Activated T-cell treated with anti-CD3 and anti-CD28 coated beads, Interleukin-2, amount 50 U/mL, for 4 hours (primary cell): ENCODE measurements at places on chromosomes 16 and 17. TPM values are rescaled to one million over a fixed set of nuclear protein-coding genes. Genes with fewer than 3 reads are reported as not detected.

TBC1D26 gene
- total RNA-seq = not detected

DNA sequence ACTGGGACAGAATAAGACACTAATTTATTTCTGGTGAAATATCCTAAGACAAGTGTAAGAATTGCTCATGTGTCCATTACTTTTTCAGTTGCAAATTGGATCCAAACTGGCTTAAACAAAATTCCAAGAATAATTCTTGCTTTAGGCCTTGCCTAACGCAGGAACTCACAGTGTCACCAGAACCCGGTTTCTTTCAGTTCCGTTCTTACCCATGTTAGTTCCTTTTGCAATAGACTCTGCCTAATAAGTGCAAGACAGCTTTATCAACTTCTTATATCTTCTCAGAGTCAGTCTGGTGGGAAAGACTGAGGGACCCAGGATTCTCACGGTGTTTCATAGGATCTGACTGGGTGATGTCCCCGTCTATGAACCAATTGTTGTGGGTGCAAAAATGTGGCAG lies 24.7 kb downstream of the GDE1 start:
- no peak for DNase-seq

DNA sequence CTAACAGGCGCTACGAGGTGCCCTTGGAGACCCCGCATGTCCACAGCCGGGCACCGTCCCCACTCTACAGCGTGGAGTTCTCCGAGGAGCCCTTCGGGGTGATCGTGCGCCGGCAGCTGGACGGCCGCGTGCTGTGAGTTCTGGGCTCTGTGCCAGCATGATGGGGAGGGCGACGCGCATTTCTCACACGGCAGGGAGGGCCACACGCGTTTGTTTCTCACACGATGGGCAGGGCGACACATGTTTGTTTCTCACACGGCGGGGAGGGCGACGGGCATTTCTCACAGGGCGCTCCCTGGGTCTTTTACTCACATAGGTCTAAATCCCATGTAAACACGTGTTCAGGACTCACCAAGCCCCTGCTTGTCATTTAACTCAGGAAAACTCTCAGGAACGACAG lies 4.4 kb downstream of the GAA start:
- DNase-seq = no peak

GRCh38 chr16:53985861-53986260 lies 281.9 kb downstream of the FTO start:
- no peak for DNase-seq

DNA sequence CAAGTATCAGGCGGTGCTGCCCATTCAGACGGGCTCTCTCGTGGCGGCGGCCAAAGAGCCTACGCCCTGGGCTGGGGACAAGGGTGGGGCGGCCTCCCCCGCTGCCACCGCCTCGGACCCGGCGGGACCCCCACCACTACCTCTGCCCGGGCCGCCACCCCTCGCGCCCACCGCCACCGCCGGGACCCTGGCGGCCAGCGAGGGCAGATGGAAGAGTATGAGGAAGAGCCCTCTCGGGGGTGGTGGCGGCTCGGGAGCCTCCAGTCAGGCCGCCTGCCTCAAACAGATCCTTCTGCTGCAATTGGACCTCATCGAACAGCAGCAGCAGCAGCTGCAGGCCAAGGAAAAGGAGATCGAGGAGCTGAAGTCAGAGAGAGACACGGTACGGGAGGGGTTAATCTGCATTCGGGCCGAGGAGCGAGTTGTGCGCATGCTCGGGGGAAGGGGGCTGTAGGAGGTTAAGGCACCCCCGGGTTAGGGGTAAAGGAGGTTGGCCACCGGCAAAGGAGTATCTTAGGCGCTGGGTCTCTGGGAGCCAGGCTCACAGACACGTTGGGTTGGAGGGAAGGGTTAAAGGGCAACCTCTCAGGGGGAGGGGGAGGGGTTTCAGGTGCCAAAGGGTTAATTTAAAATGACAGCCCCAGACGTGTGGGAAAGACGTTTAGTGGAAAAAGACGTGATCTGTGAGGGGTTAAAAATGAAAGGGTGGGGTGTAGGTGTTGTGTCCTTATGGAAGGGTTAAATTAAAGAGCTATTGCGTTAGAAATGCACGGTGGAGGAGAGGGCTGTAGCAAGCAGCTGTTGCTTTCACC lies 1.4 kb downstream of the MSL1 start:
- DNase-seq = peak; percentile 46

- DNase-seq = no peak
Observed at GRCh38 chr17:6135996-6136395, 65.8 kb downstream of the WSCD1 start.

G6PC1 gene
- not detected for total RNA-seq

DNA sequence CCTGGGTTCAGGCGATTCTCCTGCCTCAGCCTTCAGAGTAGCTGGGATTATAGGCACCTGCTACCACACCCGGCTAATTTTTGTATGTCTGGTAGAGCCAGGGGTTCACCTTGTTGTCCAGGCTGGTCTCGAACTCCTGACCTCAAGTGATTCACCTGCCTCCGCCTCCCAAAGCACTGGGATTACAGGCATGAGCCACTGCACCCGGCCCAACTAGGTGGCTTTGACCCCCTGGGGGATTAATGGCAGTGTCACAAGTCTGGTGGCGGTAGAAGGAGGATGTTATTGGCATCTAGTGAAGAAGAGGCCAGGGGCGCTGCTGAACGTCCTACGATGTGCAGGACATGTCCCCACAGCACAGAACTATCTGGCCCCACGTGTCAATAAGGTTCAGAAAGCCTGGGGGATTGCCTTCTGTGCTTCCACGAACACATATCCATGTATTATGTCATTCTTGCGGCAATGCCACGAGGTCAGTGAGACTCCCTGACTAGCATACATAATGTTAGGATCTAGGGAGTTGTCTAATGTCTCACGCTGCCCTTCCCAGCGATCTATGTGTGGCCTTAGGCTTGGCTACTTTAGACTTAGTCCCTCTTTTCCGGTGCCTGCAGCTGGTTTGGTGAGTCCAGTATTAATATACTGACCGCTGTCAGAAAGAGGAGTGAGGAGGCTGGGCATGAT lies 75.8 kb downstream of the ABCC6 start:
- DNase-seq = no peak

GRCh38 chr17:41322094-41322902 lies 6.8 kb upstream of the KRTAP17-1 start:
- no peak for DNase-seq

DNA sequence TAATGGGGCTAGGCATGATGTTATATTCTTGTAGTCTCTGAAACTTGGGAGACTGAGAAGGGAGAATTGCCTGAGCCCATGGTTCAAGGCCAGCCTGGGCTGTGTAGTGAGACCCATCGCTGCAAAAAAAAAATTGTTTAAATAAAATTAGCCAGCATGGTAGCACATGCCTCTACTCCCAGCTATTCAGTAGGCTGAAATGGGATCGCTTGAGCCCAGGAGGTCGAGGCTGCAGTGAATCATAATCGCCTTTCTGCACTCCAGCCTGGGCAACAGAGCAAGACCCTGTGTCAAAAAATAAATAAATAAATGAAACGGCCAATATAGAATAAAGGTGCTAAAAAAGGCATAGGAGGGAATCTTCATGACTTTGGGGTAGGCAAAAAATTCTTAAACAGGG lies 13.9 kb upstream of the SLX4 start:
- no peak for DNase-seq

DNA sequence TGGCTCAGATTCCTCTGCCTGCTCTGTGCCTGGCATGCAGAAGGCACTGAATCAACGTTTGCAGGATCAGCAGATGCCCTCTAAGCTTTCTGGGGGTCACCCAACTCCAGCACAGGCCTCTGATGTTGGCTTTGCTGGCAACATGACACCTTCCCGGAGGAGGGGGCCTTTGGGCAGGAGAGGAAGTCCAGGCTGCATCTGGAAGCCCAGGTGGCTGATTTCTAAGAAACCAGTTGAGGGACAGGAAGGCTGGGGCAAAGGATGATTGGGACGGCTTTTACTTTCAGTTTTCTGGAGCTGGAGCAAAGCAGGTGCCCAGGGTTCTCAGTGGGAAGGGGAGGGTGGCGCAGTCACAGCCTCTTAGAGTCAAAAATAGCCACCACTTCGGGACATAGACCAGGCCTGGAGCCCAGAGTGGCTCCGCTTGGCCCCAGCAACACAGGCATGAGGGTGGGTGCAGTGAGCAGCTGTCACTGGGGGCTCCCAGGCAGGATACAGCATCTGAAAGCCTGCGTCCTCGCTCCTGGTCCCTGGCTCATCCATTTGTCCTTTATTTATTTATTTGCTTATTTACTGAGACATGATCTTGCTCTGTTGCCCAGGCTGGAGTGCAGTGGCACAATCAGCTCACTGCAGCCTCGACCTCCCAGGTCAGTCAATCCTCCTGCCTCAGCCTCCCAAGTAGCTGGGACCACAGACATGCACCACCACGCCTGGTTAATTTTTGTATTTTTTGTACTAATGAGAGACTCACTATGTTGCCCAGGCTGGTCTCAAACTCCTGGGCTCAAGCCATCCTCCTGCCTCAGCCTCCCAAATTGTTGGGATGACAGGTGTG lies 15.1 kb downstream of the SOCS1 start:
- DNase-seq = no peak

GRCh38 chr16:80563066-80563465 lies 22.3 kb downstream of the DYNLRB2 start:
- DNase-seq = no peak

GRCh38 chr17:79835953-79836509 lies 3.2 kb downstream of the CBX4 start:
- DNase-seq = no peak

DNA sequence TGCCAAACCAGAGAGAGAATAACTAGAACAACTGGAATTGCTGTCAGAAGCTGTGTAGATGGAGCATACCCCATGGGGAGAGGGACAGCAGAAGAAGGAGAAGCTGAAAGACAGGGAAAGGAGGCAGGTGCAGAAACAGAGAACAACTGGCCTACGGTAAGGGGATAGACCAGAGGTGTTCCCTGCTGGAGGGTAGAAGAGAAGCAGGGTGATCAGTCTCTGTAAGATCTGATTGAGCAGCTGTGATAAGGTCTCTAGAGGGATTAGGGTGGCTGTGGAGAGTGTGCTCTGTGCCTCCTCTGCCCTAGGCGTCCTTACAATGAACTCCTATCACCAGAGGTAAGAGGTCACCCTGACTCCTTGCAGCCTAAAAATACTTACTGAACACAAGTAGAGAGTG lies 30.4 kb upstream of the HS3ST3B1 start:
- DNase-seq = no peak

DNA sequence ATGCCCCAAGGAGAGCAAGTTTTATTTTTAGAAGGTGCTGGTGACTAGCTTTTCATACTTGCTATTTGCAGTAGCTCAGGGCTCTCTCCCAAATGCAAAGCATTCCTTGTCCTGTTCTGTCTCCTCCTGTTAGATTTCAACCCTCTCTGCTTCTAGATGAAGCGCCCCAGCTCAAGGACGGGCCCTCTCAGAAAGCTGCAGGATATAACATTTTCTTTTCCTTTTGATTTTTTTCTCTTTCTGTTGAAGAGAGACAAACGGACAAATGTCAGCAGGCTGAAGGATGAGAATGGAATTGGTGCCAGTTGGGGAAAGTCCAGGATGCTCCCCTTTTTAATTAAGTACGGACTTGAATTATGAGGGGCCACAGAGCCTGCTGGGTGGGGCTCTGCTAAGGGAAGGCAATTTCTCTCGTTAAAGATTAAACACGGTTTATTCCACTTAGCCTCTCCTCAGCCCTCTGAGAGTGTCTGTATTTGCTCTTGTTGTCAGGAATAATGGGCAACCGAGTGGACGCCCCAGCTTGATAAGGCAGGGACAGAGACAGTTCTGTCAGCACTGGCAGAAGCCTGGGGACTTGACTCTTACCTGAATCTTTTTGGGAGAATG lies 6.2 kb upstream of the ETV4 start:
- DNase-seq = no peak

- no peak for DNase-seq
Observed at GRCh38 chr17:5986644-5987043, 83.5 kb upstream of the WSCD1 start.

PGAP3 gene
- 16.5 TPM for total RNA-seq

- DNase-seq = no peak
Observed at GRCh38 chr17:35735036-35735805, 3.8 kb downstream of the RASL10B start.

GRCh38 chr17:2904135-2904534 lies 107.9 kb downstream of the RAP1GAP2 start:
- DNase-seq = no peak

DNA sequence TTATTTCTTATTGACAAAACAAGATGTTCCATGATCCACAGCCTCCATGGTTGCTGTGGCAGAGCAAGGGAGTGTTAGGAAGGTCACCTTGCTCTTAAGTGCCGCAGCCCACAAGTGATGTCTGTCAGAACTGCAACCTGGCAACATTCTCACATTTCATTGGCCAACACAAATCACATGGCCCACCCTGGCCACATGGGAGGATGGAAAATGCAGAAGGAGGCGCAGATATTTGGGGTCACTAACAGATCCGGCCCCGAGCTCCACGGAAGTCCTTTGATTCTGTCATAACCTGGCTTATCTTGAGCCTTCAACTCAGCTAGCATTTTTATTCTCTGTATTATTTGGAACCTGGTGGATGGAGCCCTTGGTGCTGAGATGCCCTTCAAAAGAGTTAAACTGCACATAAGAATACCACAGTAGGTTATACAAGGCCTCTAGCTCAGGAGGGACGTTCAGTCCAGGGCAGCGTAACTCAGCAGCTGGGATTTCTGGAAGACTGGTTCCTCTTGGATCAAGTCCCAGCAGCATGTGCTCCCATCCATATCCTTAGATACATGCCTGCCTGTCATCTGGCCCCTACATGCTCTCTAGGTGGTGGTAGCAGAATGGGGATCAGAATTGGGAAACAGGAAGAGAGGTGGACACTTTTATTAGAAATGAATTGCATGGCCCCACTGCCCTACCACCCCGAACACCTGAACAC lies 508.1 kb downstream of the HAPSTR1 start:
- DNase-seq = no peak

GRCh38 chr16:67441271-67441753 lies 10.4 kb downstream of the HSD11B2 start:
- no peak for DNase-seq

GINS2 gene
- 60.6 TPM for total RNA-seq

- no peak for DNase-seq
Observed at GRCh38 chr16:3076577-3076976, 11.1 kb downstream of the IL32 start.

DNA sequence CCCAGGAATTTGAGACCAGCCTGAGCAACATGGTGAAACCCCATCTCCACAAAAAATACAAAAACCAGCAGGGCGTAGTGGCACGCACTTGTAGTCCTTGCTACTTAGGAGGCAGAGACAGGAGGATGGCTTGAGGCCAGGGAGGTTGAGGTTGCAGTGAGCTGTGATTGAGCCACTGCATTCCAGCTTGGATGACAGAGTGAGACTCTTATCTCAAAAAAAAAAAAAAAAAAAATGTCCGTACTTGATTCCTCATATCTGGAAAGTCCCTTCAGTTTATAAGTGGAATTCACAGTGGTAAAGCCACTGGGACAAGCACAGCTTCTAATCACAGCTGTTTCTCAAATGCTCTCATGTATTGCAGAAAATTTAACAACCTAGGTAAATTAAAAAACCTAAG lies 78.6 kb upstream of the CREBBP start:
- no peak for DNase-seq

GRCh38 chr17:69539781-69540319 lies 125.4 kb downstream of the MAP2K6 start:
- no peak for DNase-seq
